ENCODE measurements at places on chromosomes 4 and X.

- DNase-seq = no peak
These were observed 11.8 kb upstream of the PDGFC start for GRCh38 chr4:156983366-156983765.

- no peak for DNase-seq
These were observed 72.5 kb downstream of the UBE2K start for GRCh38 chr4:39770471-39770870.

GRCh38 chr4:88027611-88028608, 20.5 kb downstream of the PKD2 start:
- DNase-seq = no peak

GRCh38 chr4:164204434-164204833, 549.5 kb upstream of the SMIM31 start:
- DNase-seq = no peak

DNA sequence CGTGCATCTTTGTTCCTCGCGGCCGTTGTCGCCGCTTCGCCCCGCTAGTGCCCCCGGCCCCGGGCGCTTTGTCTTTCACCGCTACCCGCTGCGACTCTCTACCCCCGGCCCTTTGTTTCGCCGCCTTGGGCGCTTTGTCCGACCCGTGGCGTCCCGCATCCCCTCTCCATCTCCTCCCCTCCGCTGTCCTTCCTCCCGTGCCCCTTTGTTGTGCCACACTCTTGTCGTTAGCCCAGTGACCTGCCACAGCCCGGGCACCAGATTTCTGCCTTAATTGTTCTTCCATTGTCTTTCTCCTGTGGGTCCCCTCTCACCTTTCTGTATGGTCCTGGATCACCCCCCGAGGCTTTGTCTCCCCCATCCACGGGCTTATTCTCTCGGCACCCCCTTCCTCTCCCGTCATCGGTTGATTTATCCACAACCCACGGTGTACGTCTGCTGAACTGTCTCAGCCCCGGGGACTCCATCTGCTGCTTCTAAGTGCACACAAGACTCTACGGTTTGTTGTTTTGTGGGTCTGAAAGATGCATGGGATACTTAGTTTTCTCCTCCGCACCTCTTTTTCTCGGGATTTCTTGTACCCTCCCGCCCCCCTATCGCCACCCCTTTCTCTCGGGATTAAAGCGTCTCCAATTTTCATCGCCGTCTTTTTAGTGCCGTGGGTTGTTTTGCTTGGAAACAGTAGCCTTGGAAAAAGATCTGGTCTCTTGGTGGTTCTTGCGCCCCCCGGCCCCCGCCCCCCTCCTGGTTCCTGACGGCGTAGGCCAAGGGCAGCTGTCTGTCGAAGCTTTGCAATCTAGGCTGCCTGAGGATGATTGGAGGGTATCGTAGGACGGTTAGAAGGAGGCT, 783 bp downstream of the RBPJ start:
- DNase-seq = peak; percentile 68

- DNase-seq = no peak
These were observed 26.8 kb upstream of the GRXCR1 start for GRCh38 chr4:42865572-42866189.

GRCh38 chrX:21412029-21412428, 37.8 kb downstream of the CNKSR2 start:
- no peak for DNase-seq

DNA sequence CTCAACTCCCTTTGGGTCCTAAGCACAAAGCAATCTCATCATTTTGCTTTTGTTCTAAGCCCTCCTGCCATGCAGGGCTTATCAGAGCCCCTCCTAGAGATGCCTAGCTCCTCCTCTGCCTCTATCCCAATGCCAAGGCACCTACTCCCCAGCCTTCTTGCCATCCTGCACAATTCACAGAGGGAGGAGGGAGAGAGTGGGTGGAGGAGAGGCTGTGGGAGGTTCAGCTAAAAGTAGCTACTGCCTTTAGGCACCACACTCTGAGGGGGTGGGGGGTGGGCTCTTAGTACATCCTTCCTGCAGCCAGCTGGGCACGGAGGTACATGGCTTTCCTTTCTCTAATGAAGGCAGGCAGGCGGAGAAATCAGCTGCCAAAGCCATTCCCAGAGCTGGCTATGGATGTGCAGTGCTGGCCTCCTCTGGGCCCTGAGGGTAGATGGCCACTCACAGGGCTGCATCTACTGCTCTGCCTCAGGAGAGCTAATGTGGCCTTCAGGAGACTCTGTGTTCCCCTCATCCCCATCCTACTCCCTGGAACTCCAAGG, 40.1 kb downstream of the ARHGEF9 start:
- no peak for DNase-seq

GRCh38 chrX:14027511-14028019, 2.1 kb downstream of the GEMIN8 start:
- no peak for DNase-seq

GRCh38 chrX:130975947-130976346, 72.9 kb upstream of the ENOX2 start:
- no peak for DNase-seq

DNA sequence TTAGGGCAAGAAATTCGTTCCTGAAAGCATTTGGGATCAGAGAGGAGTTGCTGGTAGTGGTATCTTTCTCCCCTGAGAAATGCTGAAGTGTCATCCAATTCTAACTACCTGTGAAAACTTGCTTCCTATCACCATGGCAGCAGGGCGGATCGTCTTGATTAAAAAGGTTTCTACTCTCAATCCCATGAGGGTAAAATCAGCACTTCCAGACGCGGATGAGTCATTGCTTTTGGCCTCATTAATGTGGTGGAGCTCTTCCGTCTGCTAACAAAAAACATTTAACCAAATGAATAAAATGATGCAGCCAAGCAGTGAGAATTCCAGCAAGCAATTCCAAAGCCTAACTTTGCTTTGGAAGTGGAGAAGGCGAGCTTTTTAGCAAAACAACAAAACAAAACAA, 325.6 kb downstream of the CAMK2D start:
- DNase-seq = peak; percentile 85

DNA sequence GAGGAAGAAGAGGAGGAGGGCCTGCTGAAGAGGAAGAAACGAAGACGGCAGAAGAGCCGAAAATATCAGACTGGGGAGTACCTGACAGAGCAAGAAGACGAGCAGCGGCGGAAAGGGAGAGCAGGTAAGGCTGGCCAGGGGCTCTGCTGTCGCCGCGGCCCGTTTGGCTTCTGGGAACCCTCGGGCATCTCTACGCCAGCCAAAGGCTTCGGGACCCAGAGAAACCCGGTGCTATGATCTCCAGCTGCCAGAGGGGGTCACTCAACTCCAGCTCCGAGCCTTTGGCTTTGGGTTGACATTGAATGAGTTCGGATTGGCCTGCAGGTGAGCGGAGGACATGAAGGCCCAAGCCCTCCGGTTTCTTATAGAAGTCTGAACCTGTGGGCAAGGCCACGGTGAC, 42.8 kb downstream of the BCORL1 start:
- no peak for DNase-seq

GRCh38 chr4:55087009-55087912, 38.1 kb downstream of the KDR start:
- DNase-seq = no peak

DNA sequence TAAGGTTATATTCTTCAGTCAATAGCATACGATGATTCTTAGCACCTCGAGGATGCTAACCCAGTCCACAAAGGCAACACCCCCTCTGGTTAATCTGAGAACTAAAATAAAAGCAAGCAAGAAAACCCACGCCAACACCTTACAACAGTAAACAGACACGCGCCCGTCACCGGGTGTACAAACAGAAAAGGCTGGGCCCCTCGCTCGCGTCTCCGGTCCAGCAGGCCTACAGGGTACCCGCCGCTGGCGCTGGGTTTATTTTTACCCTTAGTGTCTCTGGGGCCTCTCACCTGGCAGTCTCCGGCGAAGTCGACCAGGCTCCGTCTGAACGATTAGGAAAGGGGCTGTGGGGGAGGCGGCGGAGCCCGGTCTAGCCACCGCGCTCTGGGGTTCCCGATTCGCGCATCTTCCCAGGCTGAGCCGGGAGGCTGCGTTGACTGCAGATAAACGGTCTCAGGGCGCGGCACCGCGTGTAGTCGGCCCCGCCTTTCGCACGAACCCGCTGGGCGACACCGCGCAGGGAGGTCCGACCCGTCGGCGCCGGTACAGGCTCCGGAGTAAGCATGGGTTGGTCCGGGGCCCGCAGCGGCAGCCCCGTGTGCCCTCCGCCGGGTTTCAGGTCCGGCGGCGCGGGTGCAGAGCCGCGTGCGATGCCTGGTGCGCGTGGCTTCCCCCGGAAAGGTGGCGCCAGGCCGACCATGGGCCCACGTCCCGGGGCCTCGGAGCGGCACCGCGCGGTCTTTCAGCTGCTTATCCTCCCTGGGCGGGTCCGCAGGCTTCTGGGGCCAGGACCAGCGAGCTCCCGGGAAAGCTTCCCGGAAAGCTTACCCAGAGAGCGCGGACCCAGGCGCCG, 441 bp downstream of the SLC9B2 start:
- peak; percentile 86 for DNase-seq

GRCh38 chrX:7447801-7448499, 300.0 kb upstream of the PUDP start:
- no peak for DNase-seq

DNA sequence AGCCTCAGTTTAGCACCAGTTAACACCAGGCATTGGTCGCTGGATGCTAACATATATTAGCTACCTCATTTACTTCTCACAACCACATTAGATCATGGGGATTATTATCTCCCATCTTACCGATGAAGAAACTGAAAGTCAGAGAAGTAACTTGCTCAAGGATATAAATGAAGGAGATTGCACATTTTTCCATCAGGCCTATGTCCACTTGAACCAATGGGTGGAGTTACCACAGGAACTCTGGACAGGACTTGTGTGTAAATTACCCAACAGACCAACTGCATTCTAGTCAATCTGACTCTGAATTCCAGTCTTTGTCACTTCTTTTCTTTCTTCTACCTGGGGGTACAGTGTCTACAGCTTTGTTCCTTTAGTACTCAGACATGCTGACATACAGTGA, 1.8 kb downstream of the LNX1 start:
- DNase-seq = no peak

DNA sequence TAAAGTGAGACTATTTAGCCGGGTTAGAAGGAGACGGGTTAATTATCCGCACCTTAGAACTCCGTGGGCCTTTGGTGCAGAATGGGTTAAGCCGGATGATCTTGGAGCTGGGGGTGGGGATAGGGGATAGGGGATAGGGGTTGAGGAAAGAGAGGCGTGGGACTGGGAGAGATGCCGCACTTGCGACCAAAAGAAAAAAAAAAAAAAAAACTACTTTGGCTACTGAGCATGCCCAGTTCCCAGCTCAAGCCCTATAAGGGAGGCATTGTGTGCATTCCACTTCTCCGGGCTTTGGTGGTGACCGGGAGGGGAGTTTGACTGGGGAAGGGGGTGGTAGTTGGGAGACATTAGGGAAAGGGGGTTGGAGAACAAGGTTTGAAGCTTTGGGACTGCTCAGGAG, at the start of gene SLITRK4:
Gene SLITRK4, minus strand, starts transcription at position 187 of the 400 bp plus-strand sequence. CDS start 4,993 bp downstream, outside the sequence.
- DNase-seq = no peak

DNA sequence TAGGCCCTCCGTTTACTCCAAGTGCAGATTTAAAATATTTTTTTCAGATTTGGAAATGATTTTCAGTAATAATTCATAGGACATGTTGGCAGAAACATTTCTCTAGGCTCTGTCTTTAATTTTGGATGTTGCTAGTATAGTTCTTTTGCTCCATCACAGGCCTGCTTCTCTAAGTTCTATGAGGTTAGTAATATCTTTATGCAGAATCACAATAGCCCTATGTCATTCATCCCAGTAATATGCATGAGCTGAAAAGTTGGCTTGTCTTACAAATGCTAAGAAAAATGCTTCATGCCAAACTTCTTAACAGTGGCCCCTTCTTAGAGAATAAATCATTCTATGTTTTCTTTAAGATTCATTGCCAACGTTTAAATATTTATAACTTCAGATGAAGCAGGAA, 148.3 kb upstream of the TLL1 start:
- no peak for DNase-seq
